ENCODE measurements at places on chromosomes 6 and 20.

DNA sequence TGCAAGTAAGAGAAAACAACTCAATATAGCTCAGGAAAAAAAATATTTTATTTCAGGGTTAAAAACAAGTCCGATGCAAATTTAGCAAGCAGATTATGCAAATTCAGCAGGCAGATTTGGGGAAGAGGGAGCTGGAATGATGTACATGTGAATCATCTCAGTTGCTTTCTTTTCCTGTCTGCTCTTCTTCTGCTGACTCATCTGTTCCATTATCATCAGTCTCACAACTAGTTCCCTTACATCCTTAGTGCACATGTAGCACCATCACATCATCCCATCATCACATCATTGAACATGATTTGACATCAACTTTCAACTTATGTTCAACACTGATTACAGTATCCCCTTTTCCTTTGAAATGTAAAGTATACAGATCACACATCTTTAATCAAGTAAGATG, 11.5 kb upstream of the DEFB113 start:
- no peak for DNase-seq

- DNase-seq: no peak
These were observed 29.2 kb downstream of the SGK1 start for GRCh38 chr6:134288538-134289203.

- DNase-seq: peak; percentile 63
These were observed 3.4 kb upstream of the HELZ2 start for GRCh38 chr20:63577317-63577894.

DNA sequence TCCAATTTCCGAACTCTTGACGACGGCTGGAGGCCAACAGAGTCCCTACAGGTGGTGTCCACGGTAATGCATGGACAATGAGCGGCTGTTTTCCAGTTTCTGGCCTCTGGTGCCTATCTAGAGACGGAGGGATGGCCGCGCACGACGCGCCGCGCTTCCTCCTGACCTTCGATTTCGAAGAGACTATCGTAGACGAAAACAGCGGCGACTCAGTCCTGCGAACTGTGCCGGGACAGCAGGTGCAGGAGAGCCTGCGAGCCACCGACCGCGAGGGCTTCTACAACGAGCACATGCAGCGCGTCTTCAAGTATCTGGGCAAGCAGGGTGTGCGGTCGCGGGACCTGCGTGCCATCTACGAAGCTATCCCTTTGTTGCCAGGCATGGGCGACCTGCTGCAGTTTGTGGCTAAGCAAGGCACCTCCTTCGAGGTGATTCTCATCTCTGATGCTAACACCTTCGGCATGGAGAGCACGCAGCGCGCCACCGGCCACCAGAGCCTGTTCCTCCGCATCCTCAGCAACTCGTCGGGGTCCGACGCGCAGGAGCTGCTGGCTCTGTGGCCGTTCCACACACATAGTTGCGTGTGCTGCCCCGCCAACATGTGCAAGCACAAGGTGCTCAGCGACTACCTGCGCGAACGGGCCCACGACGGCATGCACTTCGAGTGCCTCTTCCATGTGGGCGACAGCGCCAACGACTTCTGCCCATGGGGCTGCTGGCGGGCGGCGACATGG, 169.4 kb downstream of the CDK19 start:
- no peak for DNase-seq

DNA sequence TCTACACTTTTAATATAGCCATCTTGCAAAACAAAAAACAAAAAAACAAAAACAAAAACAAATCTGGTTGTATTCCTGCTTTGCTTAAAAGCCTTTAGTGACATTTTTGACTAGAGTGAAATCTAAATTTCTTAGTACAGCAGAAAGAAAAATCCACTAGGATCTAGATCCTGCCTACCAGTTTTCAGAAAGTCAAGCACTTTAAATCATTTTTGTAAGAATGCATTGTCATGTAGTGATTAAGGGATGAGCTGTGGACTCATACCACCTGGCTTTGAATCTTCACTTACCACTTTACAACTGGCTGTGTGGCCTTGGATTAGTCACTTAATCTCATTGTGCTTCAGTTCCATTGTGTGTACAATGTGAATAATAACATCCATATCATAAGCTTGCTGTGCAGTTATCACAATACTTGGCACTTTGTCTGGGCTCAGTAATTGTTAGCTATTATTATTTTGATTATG, 4.0 kb downstream of the MKKS start:
- no peak for DNase-seq

DNA sequence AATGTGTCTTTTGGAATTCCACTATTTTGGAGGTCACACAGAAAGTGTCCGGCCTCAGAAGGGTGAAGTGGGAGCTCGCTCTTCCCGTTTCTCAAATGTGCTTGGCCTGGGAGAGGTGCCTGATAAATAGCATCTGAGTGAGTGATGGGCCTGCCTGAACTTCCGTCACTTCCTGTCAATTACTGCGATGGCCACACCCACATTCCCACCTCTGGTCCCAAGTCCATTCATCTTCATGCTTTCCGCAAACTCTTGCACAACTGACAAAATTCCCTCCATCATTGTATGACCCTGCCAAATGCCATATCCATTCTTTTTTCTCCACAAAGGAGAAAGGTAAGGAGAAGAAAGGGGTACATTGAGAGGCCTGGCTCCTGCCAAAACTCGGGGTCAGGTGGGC, 169.0 kb downstream of the QKI start:
- no peak for DNase-seq

- no peak for DNase-seq
These were observed 56.9 kb downstream of the HIVEP1 start for GRCh38 chr6:12068899-12069557.

- DNase-seq: no peak
These were observed 15.1 kb upstream of the ZNF217 start for GRCh38 chr20:53608456-53609452.

GRCh38 chr6:128131566-128131965, 230.7 kb upstream of the THEMIS start:
- DNase-seq: no peak

DNA sequence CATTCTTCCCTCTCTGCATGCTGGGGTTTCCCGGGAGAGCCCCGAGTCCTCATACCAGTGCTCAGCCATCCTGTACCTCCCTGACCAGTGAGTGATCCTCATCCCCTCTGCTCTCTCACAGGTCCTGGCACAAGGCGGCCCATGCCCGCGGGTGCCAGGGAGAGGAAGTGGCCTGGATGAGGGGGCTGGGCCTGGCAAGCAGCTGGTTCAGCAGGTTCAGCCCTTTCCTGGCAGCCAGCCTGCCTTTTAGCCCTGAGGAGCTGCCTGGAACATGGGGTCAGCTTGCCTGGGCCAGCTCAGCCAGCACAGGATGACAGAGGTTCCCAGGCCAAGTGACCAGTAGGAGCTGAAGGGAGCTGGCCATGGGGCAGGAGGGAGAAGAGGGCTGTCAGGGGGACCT, 10.9 kb downstream of the MOCS1 start:
- no peak for DNase-seq

DNA sequence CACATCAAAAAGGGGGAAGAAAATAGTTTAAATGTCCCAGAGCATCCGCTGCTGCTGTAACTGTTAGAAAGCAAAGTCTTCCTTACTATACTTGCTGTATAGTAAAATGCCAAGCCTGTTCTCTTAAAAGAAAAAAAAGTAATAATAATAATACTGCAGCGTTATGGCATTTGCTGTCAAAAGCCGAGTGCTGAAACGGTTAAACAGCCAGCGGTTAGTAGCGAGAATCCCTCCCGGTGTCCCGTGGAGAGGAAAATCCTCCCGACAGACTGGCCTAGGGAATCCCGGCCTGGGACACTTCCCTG, 19.5 kb upstream of the NFATC2 start:
- no peak for DNase-seq

All from COR-L47 (cell line).